ENCODE measurements at places on chromosomes 1 and 21. TPM values are rescaled to one million over a fixed set of nuclear protein-coding genes. Genes with fewer than 3 reads are reported as not detected.

Gene C1orf146
- not detected for total RNA-seq

- no peak overlapping the region for H3K4me3 ChIP-seq
- H3K36me3 ChIP-seq, result no peaks in the 10 kb centered on the region
- H3K4me1 ChIP-seq, result no peaks in the 10 kb centered on the region
Measured at GRCh38 chr1:85479491-85479890, 14.5 kb upstream of the DDAH1 start.

Gene INSRR
- total RNA-seq, result 0.15 TPM

DNA sequence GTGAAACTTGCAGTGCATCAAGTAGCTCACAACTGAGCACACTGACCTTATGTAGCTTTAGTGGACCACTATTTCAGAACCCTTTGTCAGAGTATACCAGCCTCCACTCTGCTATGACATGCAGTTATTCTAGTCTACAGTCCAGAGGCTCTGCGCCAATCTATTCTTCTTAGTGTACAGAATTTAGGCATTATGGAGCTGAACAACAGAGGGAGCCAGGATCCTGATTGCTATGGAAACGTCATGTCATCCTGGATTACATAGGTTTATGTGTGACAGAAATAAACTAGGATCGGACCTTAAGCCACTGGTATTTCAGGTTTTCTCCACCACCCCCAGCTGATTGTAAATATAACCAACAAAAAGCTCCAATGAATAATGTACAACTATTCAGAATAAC, 48.1 kb upstream of the EEIG2 start:
- H3K36me3 ChIP-seq, result no peaks in the 10 kb centered on the region
- H3K27me3 ChIP-seq, result no peaks in the 10 kb centered on the region
- DNase-seq, result no peak
- H3K4me3 ChIP-seq, result no peak overlapping the region
- no peak overlapping the region for H3K27ac ChIP-seq

- H3K4me1 ChIP-seq, result no peaks in the 10 kb centered on the region
- no peaks in the 10 kb centered on the region for H3K36me3 ChIP-seq
- H3K27me3 ChIP-seq, result peaks cover 33% of the 10 kb centered on the region
Measured at GRCh38 chr1:118978914-118979701, 9.0 kb downstream of the TBX15 start.

- DNase-seq, result no peak
- H3K4me3 ChIP-seq, result no peak overlapping the region
- no peaks in the 10 kb centered on the region for H3K4me1 ChIP-seq
- H3K36me3 ChIP-seq, result no peaks in the 10 kb centered on the region
- H3K27ac ChIP-seq, result no peak overlapping the region
Measured at GRCh38 chr1:229623838-229624237, 2.1 kb downstream of the TAF5L start.

Gene TEDDM1
- not detected for total RNA-seq

Gene PRDM16
- total RNA-seq, result 3.8 TPM

Gene RHBG
- not detected for total RNA-seq

Gene DMRTA2
- total RNA-seq, result 0.16 TPM

GRCh38 chr1:178973652-178974101, 52.0 kb upstream of the FAM20B start:
- H3K36me3 ChIP-seq, result no peaks in the 10 kb centered on the region
- peak overlapping the region; percentile 2 for H3K27ac ChIP-seq
- H3K4me3 ChIP-seq, result no peak overlapping the region
- no peaks in the 10 kb centered on the region for H3K27me3 ChIP-seq
- no peak for DNase-seq

- H3K27me3 ChIP-seq, result no peaks in the 10 kb centered on the region
- H3K36me3 ChIP-seq, result no peaks in the 10 kb centered on the region
- H3K4me1 ChIP-seq, result no peaks in the 10 kb centered on the region
- DNase-seq, result no peak
- no peak overlapping the region for H3K4me3 ChIP-seq
Measured at GRCh38 chr1:235766794-235767285, 99.9 kb downstream of the LYST start.

Gene LRRC53
- total RNA-seq, result not detected

GRCh38 chr1:28421744-28422143, 52.2 kb downstream of the PHACTR4 start:
- H3K4me3 ChIP-seq, result no peak overlapping the region
- DNase-seq, result no peak

DNA sequence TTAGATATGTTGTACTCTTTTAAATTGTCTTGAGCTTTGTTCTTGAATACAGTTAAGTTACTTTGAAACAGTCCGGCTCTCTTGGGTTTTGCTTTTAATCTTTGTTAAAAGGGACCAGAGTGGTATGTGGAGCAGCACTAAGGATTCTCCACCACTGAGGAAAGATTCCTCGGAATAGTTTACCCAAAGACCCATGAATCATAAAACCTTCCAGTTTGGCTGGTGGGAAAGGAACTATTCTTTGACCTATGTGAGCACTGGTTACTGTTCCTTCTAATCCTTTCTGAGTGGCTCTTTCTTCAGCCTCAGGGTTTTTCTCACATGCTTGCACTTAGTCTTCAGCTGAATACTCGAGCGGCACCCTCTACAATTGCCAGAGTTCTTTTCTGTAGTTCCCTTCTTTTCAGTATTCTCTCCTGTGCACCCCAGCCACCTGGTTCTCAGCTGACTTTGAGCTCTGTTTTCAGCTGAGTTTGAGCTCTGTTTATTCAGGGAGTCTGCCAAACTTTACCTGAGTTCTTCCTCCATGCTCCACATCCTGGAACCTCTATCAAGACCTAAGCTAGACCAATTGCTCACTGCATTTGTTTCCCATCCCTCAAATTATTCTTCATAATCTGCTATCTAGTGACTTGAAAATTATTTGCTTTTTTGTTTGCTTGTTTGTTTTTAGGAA, 253.8 kb upstream of the PLXNA2 start:
- no peaks in the 10 kb centered on the region for H3K36me3 ChIP-seq
- DNase-seq, result no peak
- no peak overlapping the region for H3K27ac ChIP-seq
- H3K4me1 ChIP-seq, result no peaks in the 10 kb centered on the region
- H3K4me3 ChIP-seq, result no peak overlapping the region
- H3K27me3 ChIP-seq, result no peaks in the 10 kb centered on the region

DNA sequence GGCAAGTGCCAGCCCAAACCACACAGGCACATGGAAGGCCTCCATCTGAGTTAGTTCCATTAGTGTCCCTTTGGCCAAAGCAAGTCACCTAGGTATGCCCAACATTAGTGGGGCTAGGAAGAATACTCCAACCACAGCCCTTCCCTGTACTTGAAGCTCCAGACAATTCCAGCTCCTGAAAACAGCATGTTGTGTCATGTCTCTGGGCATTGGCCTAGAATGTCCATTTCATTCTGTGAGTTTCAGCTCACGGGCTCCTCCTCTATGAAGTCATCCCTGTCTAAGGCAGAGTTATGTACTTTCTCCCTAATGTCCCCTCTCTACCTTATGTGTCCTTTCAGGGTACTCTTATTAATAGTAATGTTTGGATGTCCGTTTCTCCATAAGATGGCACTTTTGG, 96.5 kb upstream of the SPATA6 start:
- no peaks in the 10 kb centered on the region for H3K27me3 ChIP-seq
- no peak overlapping the region for H3K4me3 ChIP-seq
- H3K36me3 ChIP-seq, result no peaks in the 10 kb centered on the region
- H3K4me1 ChIP-seq, result no peaks in the 10 kb centered on the region
- H3K27ac ChIP-seq, result peak overlapping the region; percentile 33

DNA sequence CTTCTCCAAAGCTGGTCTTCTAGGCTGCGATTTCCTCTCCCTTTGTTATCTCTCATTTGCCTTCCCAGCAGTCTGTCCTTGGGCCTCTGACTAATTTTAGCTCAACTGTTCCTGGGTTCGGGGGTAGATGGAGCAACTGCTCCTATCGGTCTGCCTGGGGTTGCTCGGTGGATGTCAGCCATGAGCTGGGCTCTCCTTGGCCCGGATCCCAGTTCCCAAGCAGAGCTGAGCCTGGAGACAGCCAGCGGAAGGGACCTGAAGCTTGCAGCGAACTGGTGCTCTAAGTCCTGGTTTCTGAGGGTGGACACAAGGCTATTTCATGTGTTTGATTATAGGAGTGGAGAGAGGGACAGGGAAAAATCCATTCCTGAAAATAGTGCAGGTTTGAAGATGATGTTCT, 423.0 kb downstream of the RPS6KC1 start:
- no peak overlapping the region for H3K27ac ChIP-seq
- H3K4me3 ChIP-seq, result no peak overlapping the region
- no peaks in the 10 kb centered on the region for H3K4me1 ChIP-seq

- H3K36me3 ChIP-seq, result no peaks in the 10 kb centered on the region
- no peak for DNase-seq
- no peaks in the 10 kb centered on the region for H3K27me3 ChIP-seq
- H3K27ac ChIP-seq, result no peak overlapping the region
- H3K4me3 ChIP-seq, result no peak overlapping the region
- H3K4me1 ChIP-seq, result peaks cover 7% of the 10 kb centered on the region
Measured at GRCh38 chr1:27652111-27652864, 17.3 kb upstream of the FGR start.

Gene KLHDC7A
- 0.80 TPM for total RNA-seq

Gene MATN1
- not detected for total RNA-seq

DNA sequence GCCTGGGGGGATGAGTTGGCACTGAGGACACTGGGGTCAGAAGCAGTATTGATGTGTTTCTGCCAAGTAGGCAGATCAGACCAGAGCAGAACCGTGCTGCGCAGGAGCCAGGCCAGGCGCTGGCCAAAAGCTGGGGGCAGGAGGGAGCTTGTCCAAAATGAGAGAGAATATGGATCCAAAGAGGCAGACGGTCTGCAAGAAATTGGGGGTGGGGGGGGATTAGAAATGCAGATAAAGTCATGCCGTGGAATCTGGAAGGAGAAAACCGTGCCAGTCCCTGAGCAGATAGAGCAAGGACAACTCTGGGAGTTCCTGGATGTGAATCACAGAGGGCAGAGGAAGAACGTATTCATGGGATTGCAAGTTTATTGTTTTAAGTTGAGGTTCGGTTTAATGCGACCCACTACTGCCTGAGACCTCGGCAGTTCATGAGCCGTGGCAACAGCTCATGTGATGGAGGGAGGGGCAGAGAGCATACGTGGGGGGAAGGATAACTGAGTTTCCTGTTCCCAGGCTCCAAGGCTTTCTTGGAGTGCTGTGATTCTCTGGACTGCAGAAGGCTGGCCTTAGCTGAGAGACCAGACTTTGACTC, 224.0 kb downstream of the FGGY start:
- H3K36me3 ChIP-seq, result no peaks in the 10 kb centered on the region
- H3K27ac ChIP-seq, result peak overlapping the region; percentile 72
- no peaks in the 10 kb centered on the region for H3K27me3 ChIP-seq

- no peaks in the 10 kb centered on the region for H3K36me3 ChIP-seq
- peak; percentile 39 for DNase-seq
- no peaks in the 10 kb centered on the region for H3K27me3 ChIP-seq
- H3K27ac ChIP-seq, result peak overlapping the region; percentile 44
- H3K4me1 ChIP-seq, result no peaks in the 10 kb centered on the region
- H3K4me3 ChIP-seq, result no peak overlapping the region
Measured at GRCh38 chr21:35565204-35565611, 495.1 kb downstream of the SETD4 start.

- H3K4me1 ChIP-seq, result no peaks in the 10 kb centered on the region
- H3K27me3 ChIP-seq, result no peaks in the 10 kb centered on the region
- DNase-seq, result no peak
- peak overlapping the region; percentile 35 for H3K27ac ChIP-seq
Measured at GRCh38 chr1:53733447-53733931, 5.5 kb downstream of the GLIS1 start.

- no peak for DNase-seq
- H3K27ac ChIP-seq, result peak overlapping the region; percentile 54
- no peaks in the 10 kb centered on the region for H3K27me3 ChIP-seq
- no peak overlapping the region for H3K4me3 ChIP-seq
- H3K36me3 ChIP-seq, result no peaks in the 10 kb centered on the region
Measured at GRCh38 chr1:25871704-25872494, 3.6 kb downstream of the PAQR7 start.

Gene DNAI4
- 9.4 TPM for total RNA-seq

Gene SAMSN1
- total RNA-seq, result 11.4 TPM

GRCh38 chr1:43524804-43525203, 5.9 kb upstream of the PTPRF start:
- H3K27ac ChIP-seq, result no peak overlapping the region
- no peaks in the 10 kb centered on the region for H3K27me3 ChIP-seq
- H3K4me1 ChIP-seq, result no peaks in the 10 kb centered on the region
- DNase-seq, result peak; percentile 34

DNA sequence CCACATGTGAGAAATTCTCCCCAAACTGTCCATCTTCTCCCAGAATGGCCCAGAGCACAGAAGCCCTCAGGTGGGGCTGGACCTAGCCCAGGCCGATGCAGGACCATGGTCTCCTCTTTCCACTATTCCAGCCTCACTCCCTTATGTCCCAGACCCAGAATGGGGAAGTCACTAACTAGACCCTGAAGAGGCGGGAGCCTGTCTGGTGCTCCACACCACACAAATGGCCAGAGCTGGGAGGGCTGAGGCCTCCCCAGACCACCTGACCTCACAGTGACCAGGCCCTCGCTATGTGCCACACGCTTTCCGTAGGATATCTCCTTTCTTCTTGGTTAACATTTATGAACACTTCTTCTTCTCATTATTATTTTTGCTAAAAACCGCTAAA, 54.9 kb upstream of the EDN2 start:
- H3K36me3 ChIP-seq, result no peaks in the 10 kb centered on the region
- H3K27me3 ChIP-seq, result no peaks in the 10 kb centered on the region
- no peak overlapping the region for H3K27ac ChIP-seq
- no peaks in the 10 kb centered on the region for H3K4me1 ChIP-seq

Gene UBE2U
- total RNA-seq, result not detected

Gene TMCO2
- not detected for total RNA-seq

GRCh38 chr1:37305841-37306240, 168.5 kb upstream of the ZC3H12A start:
- no peaks in the 10 kb centered on the region for H3K36me3 ChIP-seq
- no peak overlapping the region for H3K4me3 ChIP-seq
- no peaks in the 10 kb centered on the region for H3K27me3 ChIP-seq
- no peak overlapping the region for H3K27ac ChIP-seq
- DNase-seq, result no peak
- H3K4me1 ChIP-seq, result no peaks in the 10 kb centered on the region

DNA sequence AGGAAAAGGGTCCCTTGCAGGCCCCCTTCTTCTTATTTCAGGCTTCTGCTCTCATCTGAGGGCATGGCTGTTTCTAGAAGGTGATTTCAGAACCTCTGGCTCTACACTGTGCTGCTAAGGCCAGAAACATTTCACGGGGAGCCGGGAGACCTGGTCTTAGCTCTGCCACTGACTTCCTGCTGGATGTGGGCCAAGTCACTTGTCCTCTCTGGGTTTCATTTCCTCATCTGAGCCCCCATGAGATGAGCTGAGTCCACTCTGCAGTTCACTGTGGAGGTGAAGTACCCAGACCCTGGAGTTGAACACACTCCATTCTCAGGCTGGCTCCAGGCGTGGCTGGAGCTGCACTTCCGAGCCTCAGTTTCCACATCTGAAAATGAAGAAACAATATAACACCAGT, 2.1 kb downstream of the PADI1 start:
- no peaks in the 10 kb centered on the region for H3K27me3 ChIP-seq
- H3K4me1 ChIP-seq, result no peaks in the 10 kb centered on the region
- H3K27ac ChIP-seq, result no peak overlapping the region
- peak; percentile 24 for DNase-seq
- H3K4me3 ChIP-seq, result no peak overlapping the region
- H3K36me3 ChIP-seq, result no peaks in the 10 kb centered on the region

Gene AJAP1
- 0.66 TPM for total RNA-seq

Gene C1QB
- 330 TPM for total RNA-seq

Gene KRTAP10-9
- total RNA-seq, result not detected

GRCh38 chr21:42616446-42616845, 37.0 kb upstream of the PDE9A start:
- H3K27me3 ChIP-seq, result no peaks in the 10 kb centered on the region
- no peaks in the 10 kb centered on the region for H3K4me1 ChIP-seq
- no peak for DNase-seq
- H3K36me3 ChIP-seq, result no peaks in the 10 kb centered on the region
- peak overlapping the region; percentile 27 for H3K4me3 ChIP-seq
